ENCODE measurements at places on chromosomes 7 and 10.
A peak's percentile ranks its signal among the peaks of the same experiment; 100 is the strongest.

GRCh38 chr7:36171503-36171902, 18.4 kb downstream of the EEPD1 start:
- peak; percentile 4 for DNase-seq

- no peak for DNase-seq
Measured at GRCh38 chr10:10045765-10046028, 972.0 kb upstream of the CELF2 start.

DNA sequence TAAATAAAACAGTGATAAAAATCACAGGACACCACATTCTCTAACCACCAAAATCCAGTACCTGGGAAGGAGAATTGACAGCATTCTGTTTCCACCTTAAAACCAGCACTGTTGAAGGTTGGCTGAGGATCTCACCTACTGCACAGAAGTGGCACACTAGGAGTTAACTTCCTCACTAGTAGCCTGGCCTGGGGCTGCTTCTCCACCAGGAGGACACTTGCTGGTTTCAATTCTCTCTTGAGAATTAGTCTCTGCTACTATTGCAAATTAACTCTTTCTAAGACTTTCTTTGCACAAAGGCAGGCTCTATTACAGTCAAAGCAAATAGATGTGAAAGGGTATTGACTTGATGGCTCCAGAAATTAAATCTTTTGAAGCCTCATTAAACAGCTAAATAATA, 2.3 kb upstream of the CTTNBP2 start:
- no peak for DNase-seq

DNA sequence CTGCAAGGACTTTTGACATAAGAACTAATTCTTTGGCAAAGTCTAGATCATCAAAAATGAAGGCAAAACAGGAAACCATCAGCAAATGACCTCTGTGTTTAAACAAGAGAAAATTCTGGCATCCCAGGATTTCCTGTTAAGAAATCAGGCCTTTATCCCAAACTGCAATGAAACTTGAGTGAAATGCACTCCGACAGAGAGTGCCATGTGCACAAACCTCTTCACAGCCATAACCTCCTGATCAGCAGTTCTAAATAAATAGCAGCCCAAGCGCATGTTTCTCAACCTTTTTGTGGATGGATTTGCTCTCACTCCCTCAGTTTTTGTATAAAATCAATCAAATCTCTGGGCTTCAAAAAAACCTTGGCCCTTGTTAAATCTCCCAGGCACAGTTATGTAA, 107.7 kb upstream of the EEPD1 start:
- no peak for DNase-seq

GRCh38 chr7:134255814-134256213, 60.9 kb downstream of the SLC35B4 start:
- DNase-seq, result no peak

DNA sequence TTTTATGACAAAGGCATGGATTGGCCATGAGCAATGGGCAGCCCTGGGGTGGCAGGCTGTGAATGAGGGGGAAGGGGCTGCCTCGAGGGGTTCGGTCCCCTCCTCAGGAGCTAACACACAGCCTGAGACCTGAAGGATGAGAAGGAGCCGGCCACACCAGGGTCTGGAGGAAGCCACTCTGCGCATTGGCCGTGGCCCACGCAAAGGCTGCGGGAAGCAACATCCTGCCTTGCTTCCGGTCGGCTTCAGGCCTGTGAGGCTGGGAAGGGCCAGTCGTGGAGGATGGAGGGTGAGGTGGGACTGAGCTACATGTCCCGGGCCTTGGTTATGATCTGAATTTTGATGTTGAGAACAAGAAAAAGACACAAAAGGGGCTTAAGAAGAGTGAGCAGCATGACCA, 49.4 kb downstream of the RGS10 start:
- no peak for DNase-seq

- DNase-seq, result no peak
Measured at GRCh38 chr7:46811529-46811928, 770.4 kb downstream of the TNS3 start.

- DNase-seq, result no peak
Measured at GRCh38 chr7:24800073-24800472, 42.8 kb upstream of the GSDME start.

DNA sequence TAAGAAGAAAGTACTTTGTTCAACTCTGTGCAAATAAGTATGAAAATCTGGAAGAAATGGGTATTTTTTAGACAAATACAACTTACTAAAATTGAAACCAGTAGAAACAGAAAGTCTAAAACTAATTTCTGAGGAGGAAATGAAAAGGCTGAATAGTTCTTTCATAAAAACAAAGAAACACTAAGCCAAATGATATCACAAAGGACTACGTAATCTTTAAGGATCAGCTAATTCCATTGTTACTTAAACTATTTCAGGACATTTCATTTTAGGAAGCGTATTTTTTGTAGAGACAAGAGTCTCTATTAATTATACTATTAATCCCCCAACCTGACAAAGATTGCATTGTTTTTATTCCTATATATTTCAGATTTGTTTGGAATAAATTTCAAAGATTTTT, 11.2 kb upstream of the CCSER2 start:
- DNase-seq, result no peak
